A673 (cell line): ENCODE measurements at places on chromosomes 16 and 17. TPM values are rescaled to one million over a fixed set of nuclear protein-coding genes. Genes with fewer than 3 reads are reported as not detected.

- no peak for DNase-seq
These were observed 56.6 kb upstream of the CCL2 start for GRCh38 chr17:34198519-34198918.

Gene MYH13
- not detected in 2 replicates for total RNA-seq

- no peak for DNase-seq
These were observed 5.8 kb upstream of the SOCS3 start for GRCh38 chr17:78365561-78366108.

GRCh38 chr16:30567160-30567990 is 4.1 kb downstream of the ZNF688 start:
- DNase-seq = no peak

- DNase-seq = no peak
These were observed 18.9 kb downstream of the ADAM11 start for GRCh38 chr17:44777394-44778348.

DNA sequence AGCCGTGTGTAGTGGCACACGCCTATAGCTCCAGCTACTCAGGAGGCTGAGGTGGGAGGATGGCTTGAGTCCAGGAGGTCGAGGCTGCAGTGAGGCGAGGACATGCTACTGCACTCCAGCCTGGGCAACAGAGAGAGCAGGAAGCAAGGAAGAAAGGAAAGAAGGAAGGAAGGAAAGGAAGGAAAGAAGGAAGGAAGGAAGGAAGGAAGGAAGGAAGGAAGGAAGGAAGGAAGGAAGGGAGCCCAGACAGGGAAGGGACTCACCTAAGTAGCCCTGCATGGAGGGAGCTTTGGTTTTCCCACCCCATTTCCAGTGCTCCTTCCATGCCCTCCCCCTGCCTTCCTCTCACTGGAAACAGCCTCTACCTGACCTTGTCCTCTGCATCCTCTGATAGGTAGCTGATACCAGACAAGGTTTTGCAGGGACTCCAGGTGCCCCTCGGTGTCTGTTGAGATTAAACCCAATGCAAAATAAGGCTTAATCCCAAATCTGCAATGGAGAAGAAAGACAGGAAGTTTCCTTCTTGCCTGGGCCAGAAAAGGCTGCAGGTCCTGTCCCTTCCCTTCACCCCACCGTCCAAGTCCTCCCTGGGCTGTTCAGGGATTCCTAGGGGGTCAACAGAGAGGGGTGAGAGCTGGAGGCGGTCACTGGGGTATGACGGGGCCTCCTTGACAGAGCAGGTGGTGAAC is 21.5 kb upstream of the CA4 start:
- DNase-seq = no peak

Gene INCA1
- 0.62 and 0.72 TPM in 2 replicates for total RNA-seq

Gene CLEC18B
- total RNA-seq = 32.4 and 37.7 TPM in 2 replicates

DNA sequence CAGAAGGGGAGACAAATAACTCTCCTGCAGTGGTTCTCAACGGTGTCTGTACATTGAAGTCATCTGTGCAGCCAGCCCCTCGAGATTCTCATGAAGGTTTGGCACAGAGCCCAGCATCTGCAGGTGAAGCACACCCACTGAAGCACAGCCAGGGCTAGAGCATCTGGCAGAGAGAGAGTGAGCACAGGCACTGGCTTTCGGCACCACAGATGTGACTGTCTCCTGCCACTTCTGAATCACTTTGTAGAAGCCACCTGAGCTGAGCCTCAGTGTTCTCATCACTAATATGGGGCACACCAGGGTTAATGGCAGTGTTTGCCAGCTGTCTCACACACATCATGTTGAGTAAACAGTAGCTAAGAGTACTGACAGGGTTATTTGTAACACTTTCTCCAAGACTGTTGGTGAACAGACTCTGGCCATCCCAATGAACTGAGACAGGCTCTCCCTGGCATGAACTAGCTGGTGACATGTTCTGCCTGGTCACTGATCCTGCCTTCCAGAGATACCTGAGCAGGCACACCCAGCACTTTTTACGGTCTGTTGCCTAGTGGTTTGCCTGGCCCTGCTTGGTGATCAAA is 10.9 kb downstream of the HSPB9 start:
- no peak for DNase-seq

Gene GNG13
- not detected in 2 replicates for total RNA-seq

GRCh38 chr16:361872-362701 is 8.3 kb downstream of the MRPL28 start:
- DNase-seq = peak; percentile 88

Gene SLFN13
- 31.6 and 34.0 TPM in 2 replicates for total RNA-seq
